ENCODE measurements at places on chromosomes 3 and 15.

GRCh38 chr3:169558371-169558770 is 105.1 kb downstream of the MECOM start:
- DNase-seq = no peak

DNA sequence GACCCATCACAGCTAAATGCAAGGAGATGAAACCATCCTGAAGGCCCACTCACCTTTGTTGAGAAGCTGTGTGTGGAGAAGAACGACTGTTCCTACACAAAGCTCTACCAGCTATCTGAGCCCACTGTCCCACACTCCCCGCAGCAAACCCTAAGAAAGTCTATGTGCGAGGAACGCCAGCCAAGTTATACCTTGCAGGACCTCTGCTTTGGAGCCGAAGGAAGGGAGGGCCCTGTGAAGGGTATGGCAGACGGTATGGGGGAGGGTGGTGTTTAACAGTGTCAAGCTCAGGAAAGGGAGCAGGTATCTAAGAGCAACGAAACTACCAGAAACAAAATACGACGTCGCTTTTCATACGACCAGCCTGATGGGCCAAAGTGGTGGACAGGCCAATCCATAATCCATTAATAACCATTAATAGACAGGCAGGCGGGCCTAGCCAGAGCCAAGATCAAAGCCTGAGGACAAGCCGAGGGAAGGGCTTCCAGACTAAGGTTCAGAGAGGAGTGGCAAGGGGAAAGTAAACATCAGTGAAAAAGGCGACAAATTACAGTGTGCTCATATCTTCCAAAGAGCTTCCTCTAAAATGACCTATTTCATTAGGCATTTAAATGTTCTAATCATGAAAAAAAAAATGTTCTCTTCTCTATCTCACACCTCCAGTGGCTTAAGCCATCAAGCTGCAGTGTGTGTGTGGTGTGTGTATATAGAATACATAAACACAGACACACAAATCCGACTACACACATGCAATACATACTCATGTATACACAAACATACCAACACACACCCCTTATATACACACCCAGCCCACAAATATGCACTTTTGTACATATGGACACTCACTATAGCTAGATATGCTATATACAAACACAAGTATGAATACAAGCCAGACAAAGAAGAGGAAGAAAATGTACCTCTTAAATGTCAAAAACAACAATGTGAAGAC is 43.9 kb downstream of the PTPN23 start:
- DNase-seq = no peak

DNA sequence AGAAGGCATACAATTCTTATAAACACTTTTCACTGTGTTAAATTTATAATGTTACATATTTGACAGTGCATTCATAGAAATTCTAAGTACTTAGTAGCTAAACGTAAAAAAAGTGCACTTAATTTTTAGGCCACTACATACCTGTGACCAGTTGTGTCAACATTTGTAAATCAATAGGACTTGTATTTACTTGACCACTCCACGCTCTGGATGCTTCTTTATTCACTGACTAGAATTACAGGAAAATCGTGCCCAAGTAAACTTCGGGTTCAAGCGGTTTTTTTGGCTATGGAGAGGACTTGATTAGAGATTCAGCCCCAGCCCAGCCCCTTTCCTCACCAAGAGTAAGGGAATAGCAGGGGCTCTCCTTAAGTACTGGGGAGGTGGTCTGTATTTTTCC is 21.8 kb downstream of the WDR53 start:
- DNase-seq = no peak

- no peak for DNase-seq
Measured at GRCh38 chr3:127107491-127108375, 85.2 kb upstream of the PRR23E start.

GRCh38 chr15:58392611-58393161 is 39.1 kb upstream of the LIPC start:
- DNase-seq = no peak

GRCh38 chr15:95868970-95869369 is 461.5 kb upstream of the NR2F2 start:
- no peak for DNase-seq

DNA sequence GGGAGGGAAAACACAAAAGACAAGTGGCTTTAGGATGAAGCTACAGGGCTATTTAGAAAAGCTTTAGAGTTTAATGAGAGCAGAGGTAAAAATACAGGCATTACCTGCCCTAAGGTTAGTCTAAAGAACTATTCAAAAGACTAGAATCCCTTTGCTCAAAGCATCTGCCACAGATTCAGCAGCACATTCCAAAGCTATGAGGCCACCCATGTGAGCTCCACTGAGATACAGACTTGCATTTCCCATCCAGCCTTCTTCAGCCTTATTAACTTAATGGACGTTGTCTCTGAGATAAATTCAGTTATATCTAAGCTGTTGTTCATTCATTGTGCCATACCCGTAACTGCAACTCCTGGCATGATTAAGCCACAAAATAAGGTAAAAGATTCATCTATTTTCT is 25.4 kb downstream of the CXCR6 start:
- peak; percentile 33 for DNase-seq

DNA sequence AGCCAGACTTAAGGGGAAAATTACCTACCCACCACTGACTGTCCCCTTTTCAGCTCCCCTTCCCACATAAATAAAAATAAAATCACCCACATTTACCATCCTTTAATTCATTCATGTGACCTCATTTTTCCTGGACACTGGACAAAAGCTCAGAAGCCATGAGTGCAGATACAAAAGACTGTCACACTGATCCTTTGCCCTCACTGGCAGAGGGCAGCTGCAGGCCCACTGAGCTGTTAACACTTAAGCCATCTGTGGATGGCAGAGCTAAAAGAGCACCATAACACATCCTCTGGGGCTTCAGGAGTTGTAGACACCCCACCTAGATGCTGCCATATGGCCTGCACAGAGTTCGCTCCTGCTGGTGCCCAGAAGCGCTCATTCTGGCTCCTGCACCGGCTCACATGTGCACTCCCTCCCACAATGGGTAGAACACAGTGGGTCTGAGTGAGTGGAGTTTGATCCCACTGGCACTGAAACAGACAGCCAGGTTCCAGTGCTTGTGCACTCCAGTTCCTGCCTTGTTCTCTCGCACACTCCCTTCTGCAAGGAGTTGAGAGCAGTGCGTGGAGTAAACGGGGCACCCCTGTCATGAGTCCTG is 38.8 kb downstream of the EDC3 start:
- no peak for DNase-seq

GRCh38 chr3:24678021-24678420 is 183.4 kb upstream of the THRB start:
- DNase-seq = no peak

GRCh38 chr3:56682462-56683121 is 473 bp downstream of the TASOR start:
- DNase-seq = peak; percentile 75

- DNase-seq = peak; percentile 81
Measured at GRCh38 chr15:70596354-70597055, 166.9 kb downstream of the UACA start.

- DNase-seq = no peak
Measured at GRCh38 chr3:284322-284721, 87.8 kb downstream of the CHL1 start.

DNA sequence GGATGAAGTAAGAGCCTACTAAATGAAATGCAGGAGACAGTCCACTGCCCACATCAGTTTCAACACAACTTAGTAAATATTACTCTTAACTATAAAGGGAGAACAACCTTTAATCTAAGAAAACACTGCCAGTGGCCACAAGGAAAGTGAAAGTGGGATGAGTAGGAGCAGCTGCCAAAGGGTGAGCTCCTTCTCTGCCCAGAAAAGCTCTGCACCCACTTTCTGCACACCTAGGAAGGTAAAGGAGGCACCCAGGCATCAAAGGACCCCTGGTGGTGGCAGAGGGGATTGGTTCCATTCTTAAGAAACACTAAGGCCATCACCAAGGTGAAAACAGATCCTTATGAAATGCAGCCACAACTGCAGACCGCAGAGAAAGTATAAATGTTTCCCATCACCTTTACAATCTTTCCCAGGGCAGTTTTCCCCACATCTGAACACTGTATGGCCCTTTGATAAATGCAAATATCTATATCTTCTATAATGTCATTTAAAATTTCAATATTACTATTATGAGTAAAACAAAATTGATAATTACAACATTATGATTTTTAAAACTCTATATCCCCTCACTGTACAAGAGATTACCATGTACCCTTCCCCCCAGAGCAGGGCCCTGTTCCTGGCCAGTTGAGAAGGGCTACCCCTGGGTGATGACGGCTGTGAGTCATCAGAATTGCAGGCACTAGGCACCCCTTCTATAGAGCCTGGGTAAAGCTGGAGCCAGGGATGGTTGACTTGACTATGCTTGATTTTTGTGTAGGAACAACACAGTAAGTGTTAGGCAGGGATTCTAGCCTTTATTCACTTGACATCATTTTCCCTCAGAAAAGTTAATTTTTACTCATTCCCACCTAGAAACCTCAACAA is 92.0 kb downstream of the SNRK start:
- peak; percentile 37 for DNase-seq

- DNase-seq = peak; percentile 83
Measured at GRCh38 chr3:47009225-47010110, 30.0 kb downstream of the NBEAL2 start.

DNA sequence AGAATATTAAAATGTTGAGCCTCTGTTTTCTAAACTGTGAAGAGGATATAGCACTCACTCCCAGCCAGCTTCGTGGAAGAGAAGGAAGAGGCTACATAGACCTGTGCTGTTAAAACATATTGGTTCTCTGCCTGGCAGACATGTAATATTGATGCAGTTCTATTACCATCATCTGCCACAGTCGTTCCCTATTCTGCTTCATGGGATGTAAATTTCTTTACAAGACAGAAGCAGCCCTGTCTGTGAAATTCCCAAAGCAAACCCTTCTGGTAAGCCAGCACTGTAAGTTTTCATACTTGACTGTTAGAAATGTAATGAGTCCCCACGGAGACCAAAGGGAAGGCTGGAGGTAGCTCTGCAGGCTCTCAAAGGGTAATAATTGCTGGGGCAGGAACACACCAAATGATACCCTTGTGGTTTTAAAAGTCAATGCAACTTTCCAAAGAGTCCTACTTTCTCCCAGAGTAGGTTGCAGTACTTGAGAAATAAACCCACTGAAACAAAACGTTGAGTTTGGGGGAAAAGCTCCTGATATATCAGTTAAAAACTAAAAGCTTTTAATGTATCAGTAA is 129.9 kb upstream of the HES1 start:
- no peak for DNase-seq
